ENCODE measurements at places on chromosomes 16 and 17. TPM values are rescaled to one million over a fixed set of nuclear protein-coding genes. Genes with fewer than 3 reads are reported as not detected.

APOBR gene
- 2.4 TPM for total RNA-seq

P4HB gene
- total RNA-seq = 636 TPM

AOC2 gene
- total RNA-seq = 3.7 TPM

HNF1B gene
- not detected for total RNA-seq

TMEM114 gene
- total RNA-seq = not detected

KDM6B gene
- total RNA-seq = 41.3 TPM

P3H4 gene
- 26.8 TPM for total RNA-seq

DNA sequence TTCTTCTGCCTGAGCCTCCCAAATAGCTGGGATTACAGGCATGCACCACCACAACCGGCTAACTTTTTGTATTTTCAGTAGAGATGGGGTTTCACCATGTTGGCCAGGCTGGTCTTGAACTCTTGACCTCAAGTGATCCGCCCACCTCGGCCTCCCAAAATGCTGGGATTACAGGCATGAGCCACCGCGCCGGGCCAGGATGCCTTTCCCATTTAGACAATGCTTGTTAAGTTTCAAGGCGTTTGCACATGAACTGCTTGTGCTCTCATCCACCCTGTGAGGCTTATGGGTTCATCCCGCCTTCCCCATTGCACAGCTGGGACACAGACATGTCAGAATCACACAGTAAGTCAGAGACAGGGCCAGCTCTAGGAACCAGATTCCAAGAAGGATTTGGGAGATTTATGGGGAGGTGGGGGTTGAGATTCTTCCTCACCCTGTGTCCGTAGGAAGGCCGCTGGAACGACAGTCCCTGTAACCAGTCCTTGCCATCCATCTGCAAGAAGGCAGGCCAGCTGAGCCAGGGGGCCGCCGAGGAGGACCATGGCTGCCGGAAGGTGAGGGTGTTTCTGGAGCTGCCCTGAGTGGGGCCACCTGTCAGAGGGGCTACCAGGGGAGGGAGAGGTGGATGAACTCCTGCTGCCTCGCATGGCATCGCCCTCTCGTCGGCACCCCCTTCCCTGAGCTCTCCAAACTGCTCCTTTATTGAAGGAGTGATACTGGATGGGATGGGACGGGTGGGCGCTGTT, 46.3 kb downstream of the MRC2 start:
- H3K27me3 ChIP-seq = no peaks in the 10 kb centered on the region
- no peaks in the 10 kb centered on the region for H3K4me1 ChIP-seq
- no peak overlapping the region for H3K27ac ChIP-seq
- H3K36me3 ChIP-seq = no peaks in the 10 kb centered on the region
- no peak for DNase-seq

DNA sequence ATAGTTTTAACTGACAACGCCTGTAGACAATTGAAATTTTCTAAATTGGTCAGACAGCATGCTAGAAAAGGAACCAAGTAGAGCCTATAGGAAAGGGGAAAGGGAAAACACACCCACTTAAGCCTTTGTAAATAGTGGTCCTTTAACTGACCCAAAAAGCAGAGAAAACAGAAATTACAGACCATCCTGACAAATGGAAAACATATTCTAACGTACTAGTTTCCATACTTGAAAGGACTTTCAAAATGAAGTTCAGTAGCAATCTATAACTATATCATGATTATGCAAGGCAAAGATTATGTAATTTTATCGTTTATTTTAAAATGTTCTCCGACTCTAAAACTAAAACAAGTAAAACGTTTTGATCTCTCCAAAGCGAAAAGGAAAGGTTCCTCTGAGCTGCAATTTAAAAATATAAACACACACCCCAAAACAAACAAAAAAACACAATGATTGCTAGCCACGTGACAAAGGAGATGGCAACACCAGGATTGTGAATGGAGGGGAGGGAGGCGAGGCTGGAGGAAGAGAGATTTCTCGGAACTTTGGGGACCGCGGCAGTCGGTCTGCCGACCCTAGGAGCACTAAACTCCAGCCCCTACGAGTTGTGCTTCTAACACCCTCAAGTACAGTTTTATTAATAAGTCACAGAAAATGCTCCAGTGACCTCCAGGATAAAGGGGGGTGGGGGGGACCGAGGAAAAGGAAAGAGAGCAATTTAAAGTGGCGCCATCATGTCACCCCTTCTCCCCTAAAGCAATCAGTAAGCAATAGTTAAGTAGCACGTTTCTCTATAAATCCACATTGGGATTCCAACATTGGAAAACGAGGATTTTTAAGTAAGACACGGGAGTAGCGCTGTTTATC, 1.7 kb downstream of the KANSL1 start:
- peaks cover 34% of the 10 kb centered on the region for H3K4me1 ChIP-seq
- H3K27ac ChIP-seq = peak overlapping the region; percentile 81
- 0 out of 2 replicates have a peak, but pooled peaks cover 5% of the 10 kb centered on the region for H3K36me3 ChIP-seq

DNA sequence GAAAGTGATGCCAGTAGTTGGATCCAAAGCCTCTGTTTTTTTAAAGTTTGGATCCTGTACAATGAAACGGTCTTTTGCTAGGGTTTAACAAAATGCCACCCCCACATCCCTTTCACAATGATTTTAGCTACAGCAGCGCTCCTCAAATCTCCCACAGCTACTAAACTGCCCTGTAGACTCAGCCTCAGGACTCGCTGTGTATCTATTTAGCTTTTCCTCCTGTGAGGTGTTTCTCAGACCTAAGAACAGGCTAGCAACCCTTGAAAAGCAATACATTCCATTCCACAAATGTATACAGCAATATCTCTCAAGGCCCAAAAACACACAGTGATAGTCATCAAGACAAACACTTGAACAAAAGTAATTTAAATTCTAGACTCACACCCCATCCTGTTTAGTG, 206.4 kb downstream of the ZFHX3 start:
- DNase-seq = no peak
- no peaks in the 10 kb centered on the region for H3K36me3 ChIP-seq
- H3K4me1 ChIP-seq = no peaks in the 10 kb centered on the region
- H3K27ac ChIP-seq = no peak overlapping the region

GRCh38 chr17:62705156-62705777, 77.8 kb downstream of the MRC2 start:
- peak overlapping the region; percentile 92 for H3K4me3 ChIP-seq
- no peak for DNase-seq
- peaks cover 29% of the 10 kb centered on the region for H3K4me1 ChIP-seq
- H3K27ac ChIP-seq = peak overlapping the region; percentile 89

DNA sequence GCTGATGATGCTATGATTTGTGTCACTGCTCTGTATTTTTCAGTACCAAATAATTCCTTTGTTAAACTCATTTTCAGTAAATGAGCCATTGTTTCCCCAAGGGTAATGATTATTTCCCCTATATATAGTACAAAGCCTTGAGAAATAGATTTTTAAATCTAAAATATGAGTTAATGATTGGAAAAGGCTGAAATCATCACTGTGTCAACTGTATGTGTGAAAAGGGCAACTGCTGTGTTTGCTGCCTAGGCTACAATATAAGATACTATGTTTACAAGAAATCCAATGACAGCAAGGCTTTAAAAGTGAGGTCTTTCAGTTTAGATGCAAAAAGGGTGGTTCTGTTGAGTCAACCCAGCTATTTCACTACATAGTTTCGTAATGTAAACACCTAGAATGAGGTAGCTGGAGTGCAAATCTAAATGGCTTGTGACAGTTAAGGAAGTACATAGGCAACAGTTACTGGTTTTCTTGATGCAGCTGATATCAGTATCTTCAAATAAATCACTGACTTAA, 15.3 kb downstream of the NLK start:
- peak; percentile 83 for DNase-seq
- no peaks in the 10 kb centered on the region for H3K36me3 ChIP-seq
- H3K4me1 ChIP-seq = peaks cover 26% of the 10 kb centered on the region
- H3K27ac ChIP-seq = peak overlapping the region; percentile 20
- no peak overlapping the region for H3K4me3 ChIP-seq

DNA sequence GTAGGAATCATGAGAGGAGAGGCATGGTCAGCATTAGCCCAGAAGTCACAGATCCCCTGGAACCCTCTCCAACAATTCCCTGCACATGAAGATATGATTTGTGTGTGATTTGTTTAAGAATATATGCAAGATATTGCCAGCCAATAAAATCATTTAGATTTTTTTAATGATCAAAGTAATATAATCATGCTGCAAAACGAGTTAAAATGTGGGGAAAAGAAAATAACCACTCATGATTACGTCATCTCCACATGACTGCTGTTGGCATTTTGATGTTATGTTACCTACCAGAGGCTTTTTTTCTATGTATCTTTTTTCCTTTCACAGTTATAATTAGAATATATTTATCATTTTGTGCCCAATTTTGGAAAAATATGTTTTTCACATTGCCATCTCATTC, 22.4 kb downstream of the SLC35G3 start:
- H3K27ac ChIP-seq = no peak overlapping the region
- no peak overlapping the region for H3K4me3 ChIP-seq
- no peaks in the 10 kb centered on the region for H3K4me1 ChIP-seq
- no peak for DNase-seq

DNA sequence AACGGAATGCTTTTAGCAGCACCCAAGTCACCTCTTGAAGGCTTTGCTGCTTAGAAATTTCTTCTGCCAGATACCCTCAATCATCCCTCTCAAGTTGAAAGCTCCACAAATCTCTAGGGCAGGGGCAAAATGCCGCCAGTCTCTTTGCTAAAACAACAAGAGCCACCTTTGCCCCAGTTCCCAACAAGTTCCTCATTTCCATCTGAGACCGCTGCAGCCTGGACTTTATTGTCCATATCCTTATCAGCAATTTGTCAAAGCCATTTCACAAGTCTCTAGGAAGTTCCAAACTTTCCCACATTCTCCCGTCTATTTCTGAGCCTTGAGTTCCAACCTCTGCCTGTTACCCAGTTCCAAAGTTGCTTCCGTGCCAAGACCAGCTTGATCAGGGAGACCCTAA, 27.4 kb downstream of the TMC6 start:
- H3K4me3 ChIP-seq = no peak overlapping the region
- H3K4me1 ChIP-seq = no peaks in the 10 kb centered on the region
- H3K27ac ChIP-seq = no peak overlapping the region

- H3K4me3 ChIP-seq = no peak overlapping the region
- peaks cover 4% of the 10 kb centered on the region for H3K36me3 ChIP-seq
- H3K27me3 ChIP-seq = no peaks in the 10 kb centered on the region
- no peaks in the 10 kb centered on the region for H3K4me1 ChIP-seq
These were observed 11.2 kb downstream of the KLHL10 start for GRCh38 chr17:41848788-41849187.

DNA sequence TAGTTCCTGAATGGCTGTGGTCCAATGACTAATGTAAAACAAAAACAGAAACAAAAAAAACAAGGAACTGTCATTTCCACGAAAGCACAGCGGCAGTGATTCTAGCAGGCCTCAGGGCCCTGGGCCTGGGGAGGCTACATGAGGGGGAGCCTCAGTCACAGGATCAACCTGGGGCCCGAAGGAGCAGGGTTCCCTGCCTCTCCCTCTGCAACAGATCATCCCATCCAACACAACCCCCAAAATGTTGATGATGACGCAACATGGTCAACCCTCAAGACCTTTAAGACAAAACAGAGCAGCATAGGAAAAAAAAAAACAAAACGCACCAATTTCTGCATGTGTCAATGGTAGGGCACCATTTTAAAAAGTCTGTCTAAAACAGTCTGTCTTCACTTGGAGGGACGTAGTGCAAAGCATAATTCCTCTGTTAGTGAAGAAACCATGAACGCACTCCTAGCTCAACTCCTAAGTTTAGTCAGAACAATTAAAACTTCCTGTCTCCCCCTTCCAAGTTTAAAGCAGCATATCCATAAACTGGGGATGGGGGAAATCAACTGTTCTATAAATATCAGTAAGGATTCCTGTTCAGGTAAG, 32.3 kb downstream of the AXIN2 start:
- no peaks in the 10 kb centered on the region for H3K36me3 ChIP-seq
- H3K4me3 ChIP-seq = no peak overlapping the region
- no peaks in the 10 kb centered on the region for H3K27me3 ChIP-seq

DNA sequence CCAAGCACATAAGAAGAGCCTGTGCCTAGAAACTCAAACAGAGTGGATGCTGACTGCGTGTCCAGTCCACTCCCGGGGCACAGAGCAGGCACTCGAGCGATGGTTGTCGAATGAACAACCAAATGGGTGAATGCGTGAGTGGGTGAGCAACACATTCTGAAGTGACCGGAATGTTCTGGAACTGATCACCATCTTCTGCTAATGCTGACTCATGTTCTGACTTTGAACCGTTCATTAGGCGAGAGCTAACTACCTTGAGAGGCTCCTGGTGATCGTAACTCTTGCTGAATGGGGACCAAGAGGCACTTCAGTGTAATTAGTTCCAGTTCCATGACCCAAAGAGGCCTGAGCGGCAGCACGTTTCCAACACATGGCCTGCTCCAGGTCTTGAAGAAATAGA, 37.9 kb downstream of the IRF8 start:
- H3K27ac ChIP-seq = no peak overlapping the region
- no peak overlapping the region for H3K4me3 ChIP-seq
- peaks cover 96% of the 10 kb centered on the region for H3K27me3 ChIP-seq

- no peak for DNase-seq
- no peak overlapping the region for H3K4me3 ChIP-seq
- no peak overlapping the region for H3K27ac ChIP-seq
- H3K36me3 ChIP-seq = no peaks in the 10 kb centered on the region
- peaks cover 9% of the 10 kb centered on the region for H3K4me1 ChIP-seq
These were observed 22.1 kb downstream of the MRC2 start for GRCh38 chr17:62649570-62649969.

GRCh38 chr16:62077998-62078397, 41.8 kb upstream of the CDH8 start:
- DNase-seq = no peak
- no peak overlapping the region for H3K27ac ChIP-seq
- H3K27me3 ChIP-seq = no peaks in the 10 kb centered on the region
- H3K36me3 ChIP-seq = no peaks in the 10 kb centered on the region
- no peaks in the 10 kb centered on the region for H3K4me1 ChIP-seq
- no peak overlapping the region for H3K4me3 ChIP-seq

DNA sequence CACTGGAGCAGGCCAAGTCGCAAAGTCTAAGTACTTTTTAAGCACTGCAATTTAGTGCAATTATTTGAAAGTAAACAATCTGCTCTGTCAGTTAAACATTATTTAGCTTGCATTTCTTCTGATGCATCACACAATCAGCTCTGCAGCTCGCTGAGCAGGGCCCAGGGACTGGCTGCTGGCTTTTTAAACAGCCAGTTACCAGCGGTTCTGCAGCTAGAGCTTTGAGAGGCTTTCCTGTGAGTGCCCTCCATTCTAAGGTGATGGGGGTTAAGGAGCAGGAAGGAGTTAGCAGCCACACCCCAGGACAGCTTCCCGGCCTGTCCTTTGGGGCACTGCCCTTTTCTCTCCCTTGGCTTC, 154.3 kb downstream of the SALL1 start:
- no peaks in the 10 kb centered on the region for H3K36me3 ChIP-seq
- H3K27me3 ChIP-seq = peaks cover 62% of the 10 kb centered on the region
- H3K4me1 ChIP-seq = no peaks in the 10 kb centered on the region
- DNase-seq = no peak
- H3K27ac ChIP-seq = no peak overlapping the region
